CD4-positive, alpha-beta T cell treated with Interleukin-17A for 4 hours (primary cell): ENCODE measurements at places on chromosomes 1 and 21.

- DNase-seq: no peak
These were observed 1.4 kb downstream of the CDA start for GRCh38 chr1:20590306-20590777.

GRCh38 chr1:200488375-200489165 is 78.7 kb upstream of the ZNF281 start:
- DNase-seq: peak; percentile 51

GRCh38 chr1:33390542-33390941 is 40.4 kb downstream of the PHC2 start:
- no peak for DNase-seq

- DNase-seq: no peak
These were observed 22.4 kb downstream of the PTPN22 start for GRCh38 chr1:113849072-113849471.

GRCh38 chr1:67647036-67647798 is 37.8 kb upstream of the GADD45A start:
- DNase-seq: no peak

- no peak for DNase-seq
These were observed 24.6 kb downstream of the RPS6KA1 start for GRCh38 chr1:26553942-26554682.

DNA sequence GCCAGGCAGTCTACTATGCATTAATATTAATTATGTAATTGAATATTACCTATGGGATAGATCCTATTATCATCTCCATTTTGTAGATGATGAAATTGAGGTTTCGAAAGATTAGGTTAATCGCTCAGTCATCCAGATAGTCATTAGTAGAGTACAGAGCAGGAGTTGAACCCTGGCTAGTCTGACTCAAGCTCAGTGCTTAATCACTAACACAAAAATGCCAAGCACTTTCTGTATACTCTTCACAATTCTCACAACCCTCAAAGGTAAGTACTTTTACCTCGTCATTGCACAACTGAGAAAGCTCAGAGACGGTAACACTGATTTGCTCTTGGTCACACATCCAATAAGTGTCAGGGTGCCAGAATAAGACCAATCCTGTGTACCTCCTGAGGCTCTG is 280.2 kb upstream of the PLXNA2 start:
- DNase-seq: no peak

GRCh38 chr1:161052899-161053298 is 7.1 kb upstream of the USF1 start:
- DNase-seq: no peak

- no peak for DNase-seq
These were observed 151.1 kb upstream of the ETS2 start for GRCh38 chr21:38654580-38654979.

DNA sequence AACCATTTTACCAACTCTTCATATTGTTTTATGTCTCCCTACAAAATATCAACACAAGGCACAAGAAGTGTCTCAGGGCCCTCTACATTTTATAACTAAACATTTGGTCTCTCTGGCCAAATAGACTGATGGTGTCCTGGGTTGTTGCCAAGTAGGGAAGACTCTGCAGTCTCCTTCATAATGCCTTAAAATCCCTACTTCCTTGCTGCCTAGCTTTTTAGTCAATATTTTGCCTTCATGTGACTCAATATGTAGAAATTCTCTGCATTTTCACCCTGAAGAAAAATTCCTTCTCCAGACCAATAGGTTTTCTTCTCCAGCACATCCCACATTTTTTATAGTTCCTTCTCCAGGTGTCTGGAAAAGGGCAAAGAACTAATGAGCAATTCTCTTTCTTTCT is 72.6 kb upstream of the IPO9 start:
- DNase-seq: no peak

DNA sequence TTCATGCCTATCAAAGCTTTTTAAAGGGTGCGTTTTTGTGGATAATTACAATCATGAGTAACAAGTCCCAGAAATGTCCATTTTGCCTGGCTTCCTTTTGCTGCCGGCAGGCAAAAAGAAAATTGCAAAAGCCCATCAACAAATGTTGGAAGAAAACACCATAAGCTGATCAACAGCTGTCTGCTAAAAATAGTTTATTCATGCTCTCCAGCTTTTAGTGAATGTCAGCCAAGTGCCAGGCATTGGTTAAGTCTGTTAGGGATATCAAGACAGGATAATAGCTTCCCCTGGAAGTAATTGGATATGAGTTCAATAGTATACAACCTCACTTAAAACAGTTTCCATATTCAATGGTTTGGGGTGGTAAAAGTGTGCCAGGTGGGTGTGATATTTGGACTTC is 13.6 kb upstream of the AGMAT start:
- DNase-seq: no peak

GRCh38 chr1:231420299-231420958 is 1.7 kb downstream of the EGLN1 start:
- no peak for DNase-seq

GRCh38 chr1:36987276-36987675 is 47.0 kb downstream of the GRIK3 start:
- DNase-seq: no peak

- DNase-seq: no peak
These were observed 4.6 kb downstream of the KRTAP10-12 start for GRCh38 chr21:44701541-44701940.

GRCh38 chr1:203188686-203189232 is 2.3 kb upstream of the CHI3L1 start:
- DNase-seq: no peak

GRCh38 chr1:180893614-180894013 is 19.1 kb upstream of the KIAA1614 start:
- DNase-seq: no peak

GRCh38 chr1:169707912-169708604 is 3.4 kb downstream of the SELL start:
- peak; percentile 54 for DNase-seq

DNA sequence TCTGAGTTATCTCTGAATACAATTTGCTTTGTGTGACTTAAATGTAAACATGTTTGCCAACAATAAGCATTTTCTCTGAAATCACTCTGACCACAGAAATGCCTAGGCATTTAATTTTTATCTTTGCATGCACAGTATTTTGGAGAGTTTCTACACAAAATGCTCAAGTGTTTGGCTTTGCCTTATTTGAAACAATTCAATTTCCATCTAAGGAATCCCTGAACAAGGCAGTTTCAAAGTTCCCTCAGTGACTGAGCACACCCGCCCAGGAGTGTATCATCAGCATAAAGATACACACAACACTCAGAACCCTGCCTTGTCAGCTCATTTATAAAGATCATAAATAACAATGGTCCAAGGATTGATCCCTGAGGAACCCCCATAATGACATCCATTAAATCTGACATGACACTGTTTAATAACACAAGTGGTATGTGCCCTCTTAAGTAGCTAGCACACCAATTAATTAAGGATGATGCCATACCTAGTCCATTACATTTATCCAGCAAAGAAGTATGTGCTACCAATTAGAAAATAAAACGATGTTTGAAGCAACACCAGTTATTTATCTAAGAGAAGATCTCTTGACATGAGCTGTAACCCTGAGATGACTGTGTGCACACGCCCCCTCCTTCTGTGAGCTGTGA is 585.8 kb downstream of the ADGRL2 start:
- no peak for DNase-seq

DNA sequence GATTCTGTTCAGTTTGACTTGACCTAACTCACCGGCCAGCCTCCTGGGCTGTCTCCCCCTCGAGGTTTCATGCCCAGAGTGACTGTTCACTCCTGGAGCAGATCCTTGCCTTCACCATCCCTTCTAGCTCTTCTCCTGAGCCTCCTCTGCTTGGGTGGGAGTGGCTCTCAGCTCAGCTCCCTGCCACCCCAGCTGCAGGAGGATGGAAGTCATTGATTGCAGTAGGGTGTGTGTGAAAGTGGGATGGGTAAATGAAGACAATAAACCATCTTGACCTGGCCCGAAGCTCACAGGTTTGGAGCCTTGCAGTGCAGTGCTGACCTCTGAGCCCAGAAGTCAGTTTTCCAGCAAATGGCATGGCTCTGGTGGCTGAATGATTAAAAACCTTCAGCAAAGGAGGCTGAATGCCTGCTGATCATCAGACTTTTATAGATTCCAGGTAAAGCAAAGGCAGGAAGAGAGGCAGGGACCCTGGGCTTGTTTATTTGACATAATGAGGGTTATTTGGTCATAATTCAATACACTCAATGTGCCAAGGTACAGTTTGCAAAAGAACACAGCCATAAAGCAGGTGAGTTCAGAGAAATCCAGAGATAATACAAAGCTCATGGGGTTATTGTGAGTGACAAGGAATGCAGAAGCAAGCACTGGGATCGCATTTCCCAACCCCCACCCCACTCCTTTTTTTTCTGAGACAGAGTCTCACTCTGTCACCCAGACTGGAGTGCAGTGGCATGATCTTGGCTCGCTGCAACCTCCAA is 17.5 kb upstream of the TFF3 start:
- no peak for DNase-seq

DNA sequence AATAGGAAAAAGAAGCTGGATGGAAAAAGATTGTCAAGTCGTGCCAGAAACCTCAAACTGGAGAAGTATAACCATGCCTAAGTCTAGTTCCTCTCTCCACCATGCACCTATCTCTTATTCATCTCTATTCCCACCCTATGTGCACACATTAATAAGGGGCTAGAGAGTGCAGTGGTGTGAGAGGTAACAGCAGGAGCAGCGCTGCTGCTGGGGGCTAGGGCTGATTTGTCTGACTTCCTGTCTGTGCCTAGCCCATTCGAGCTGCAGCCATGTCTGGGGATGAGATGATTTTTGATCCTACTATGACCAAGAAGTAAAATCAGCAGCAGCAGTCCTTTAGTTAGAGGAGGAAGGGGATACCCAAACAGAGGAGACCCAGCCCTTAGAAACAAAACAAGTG is 43.0 kb downstream of the TRIM33 start:
- DNase-seq: peak; percentile 33

GRCh38 chr1:47927165-47927564 is 70.0 kb downstream of the TRABD2B start:
- DNase-seq: no peak

DNA sequence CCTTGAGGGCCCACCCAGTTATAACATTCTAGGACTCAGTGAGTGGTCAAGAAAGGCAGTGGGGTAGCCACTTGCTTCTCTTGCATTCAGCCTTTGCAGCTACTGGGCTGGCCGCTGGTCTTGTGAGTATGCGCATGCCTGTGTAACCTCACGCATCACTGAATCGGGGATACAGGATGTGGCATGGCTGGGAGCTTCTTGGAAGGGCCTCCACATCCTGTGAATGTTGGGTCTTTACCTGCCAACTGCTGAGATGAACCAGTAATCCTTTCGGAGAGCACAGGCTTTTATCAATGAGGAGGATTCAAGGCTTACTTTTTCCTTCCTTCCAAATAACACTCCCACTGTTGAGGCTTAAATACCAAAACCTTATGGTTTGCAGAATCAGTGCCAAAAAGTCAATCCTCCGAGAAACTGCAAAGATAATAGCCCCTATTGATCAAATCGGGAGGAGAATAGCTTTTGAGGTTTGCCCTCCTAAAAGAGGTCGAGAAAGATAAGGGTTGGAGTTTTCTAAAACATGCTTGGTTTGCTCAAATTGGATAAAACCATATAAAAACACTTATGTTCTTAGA is 198.9 kb upstream of the UBE2U start:
- DNase-seq: no peak

DNA sequence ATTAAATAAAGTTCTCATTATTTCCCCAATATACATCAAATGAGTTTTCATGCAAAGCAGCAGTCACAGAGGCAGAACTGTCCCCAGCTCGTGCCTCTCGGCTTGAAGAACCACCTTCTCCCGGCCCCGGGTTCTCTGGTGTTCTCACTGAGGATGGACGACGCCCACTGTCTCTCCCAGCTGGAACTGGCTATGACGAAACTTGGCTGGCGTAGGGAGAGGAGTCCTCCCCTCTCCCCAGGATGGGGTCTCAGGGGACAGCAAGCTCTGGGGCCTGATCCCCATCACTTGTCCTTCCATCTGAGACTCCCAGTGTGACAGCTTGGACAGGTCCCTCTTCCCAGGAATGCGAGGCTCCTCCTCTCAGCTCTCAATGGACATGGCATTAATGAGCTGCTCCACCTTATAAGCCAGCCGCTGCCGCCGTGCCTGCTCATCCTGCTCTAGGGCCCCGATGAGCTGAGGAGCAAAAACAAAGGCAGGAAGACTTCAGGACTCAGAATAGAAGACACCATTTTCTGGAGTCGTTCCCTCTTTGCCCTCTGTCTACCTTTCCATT is 116.0 kb upstream of the CD34 start:
- no peak for DNase-seq

GRCh38 chr1:60281360-60281932 is 207.9 kb upstream of the C1orf87 start:
- DNase-seq: peak; percentile 3

DNA sequence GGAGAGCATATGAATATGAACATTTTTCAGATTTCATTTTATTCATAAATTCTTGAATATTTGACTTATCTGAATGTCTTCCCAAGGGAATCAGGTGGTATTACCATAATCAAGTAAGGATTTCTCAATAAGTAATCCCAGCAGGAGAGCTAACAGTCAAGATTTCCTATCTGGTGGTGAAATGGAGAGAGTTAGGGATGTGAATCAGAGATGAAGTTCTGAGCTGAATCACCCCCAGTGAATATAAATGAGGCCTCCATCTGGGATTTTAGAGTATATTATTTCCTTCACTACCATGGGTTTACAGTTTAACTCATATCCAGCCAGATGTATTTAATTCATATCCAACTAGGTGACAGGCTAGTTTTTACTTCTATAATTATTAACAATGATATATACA is 61.5 kb upstream of the RGS2 start:
- DNase-seq: no peak

DNA sequence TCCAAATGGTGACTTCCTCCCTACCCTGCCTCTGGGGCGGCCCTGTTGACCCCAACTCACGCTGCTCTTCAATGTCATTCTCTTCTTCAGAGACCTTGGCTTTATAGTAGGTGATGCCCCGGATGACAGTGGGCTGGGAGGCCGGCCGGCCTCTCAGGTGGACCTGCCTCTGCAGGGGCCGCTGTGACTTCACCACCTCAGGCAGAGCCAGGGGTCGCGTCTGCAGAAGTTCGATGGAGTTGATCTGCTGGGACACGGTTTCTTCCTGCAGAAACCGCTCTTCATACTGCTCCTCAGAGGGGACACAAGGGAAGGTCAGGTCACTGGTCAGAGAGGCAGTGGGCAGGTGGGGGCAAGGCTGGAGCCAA is 23.6 kb downstream of the OLFML2B start:
- DNase-seq: no peak

- no peak for DNase-seq
These were observed 55.6 kb downstream of the LRRC8D start for GRCh38 chr1:89876463-89876862.
